ENCODE measurements at places on chromosomes 1 and 21. TPM values are rescaled to one million over a fixed set of nuclear protein-coding genes. Genes with fewer than 3 reads are reported as not detected.
A peak's percentile ranks its signal among the peaks of the same experiment; 100 is the strongest.

GRCh38 chr1:213083112-213083445, 32.0 kb downstream of the RPS6KC1 start:
- no peaks in the 10 kb centered on the region for H3K4me1 ChIP-seq
- H3K27me3 ChIP-seq = no peaks in the 10 kb centered on the region
- DNase-seq = no peak
- no peak overlapping the region for H3K4me3 ChIP-seq
- no peak overlapping the region for H3K27ac ChIP-seq

- no peaks in the 10 kb centered on the region for H3K36me3 ChIP-seq
- H3K4me1 ChIP-seq = no peaks in the 10 kb centered on the region
- H3K27ac ChIP-seq = no peak overlapping the region
- H3K27me3 ChIP-seq = peaks cover 13% of the 10 kb centered on the region
- no peak overlapping the region for H3K4me3 ChIP-seq
These were observed 366.7 kb upstream of the PROX1 start for GRCh38 chr1:213621077-213621476.

Gene ZNF672
- 24.0 TPM for total RNA-seq

DNA sequence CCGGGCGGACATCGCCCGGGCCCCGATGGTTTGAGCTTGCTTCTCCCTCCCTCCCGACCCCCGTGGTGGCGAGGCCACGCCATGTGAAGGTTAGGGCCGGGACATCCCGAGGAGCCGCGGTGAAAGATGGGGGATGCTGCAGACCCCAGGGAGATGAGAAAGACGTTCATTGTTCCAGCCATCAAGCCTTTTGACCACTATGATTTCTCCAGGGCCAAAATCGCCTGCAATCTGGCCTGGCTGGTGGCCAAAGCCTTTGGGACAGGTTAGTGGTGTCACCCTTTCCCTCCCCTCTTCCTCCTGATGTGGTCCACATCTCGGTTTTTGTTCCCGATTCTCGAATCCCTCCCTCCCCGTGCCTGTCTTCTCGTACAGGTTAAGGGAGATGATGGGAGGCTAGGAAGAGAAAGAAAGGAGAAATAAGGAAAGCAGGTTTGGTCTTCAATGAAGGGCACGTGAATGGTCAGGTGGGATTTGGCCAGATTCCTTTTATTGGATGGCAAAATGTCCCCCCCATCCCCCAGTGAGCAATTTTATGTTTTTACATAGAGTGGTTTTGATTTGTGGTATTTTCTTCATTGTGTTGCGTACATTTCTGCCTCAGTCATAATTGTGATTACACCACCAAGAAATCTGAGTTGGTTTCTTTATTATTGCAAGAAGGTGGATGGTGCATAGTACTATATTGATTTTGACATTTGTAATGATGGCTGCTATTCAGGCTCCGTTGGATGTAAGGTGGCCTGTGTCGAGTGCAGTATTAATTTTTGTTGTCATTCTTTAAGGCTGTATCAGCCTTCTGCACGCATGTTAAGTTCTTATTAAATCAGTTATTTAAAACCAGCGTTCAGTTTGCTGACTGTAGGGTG, 1.2 kb downstream of the CAMSAP2 start:
- peak overlapping the region; percentile 89 for H3K4me3 ChIP-seq
- no peaks in the 10 kb centered on the region for H3K36me3 ChIP-seq
- no peak for DNase-seq
- no peaks in the 10 kb centered on the region for H3K27me3 ChIP-seq
- peaks cover 20% of the 10 kb centered on the region for H3K4me1 ChIP-seq
- peak overlapping the region; percentile 92 for H3K27ac ChIP-seq

Gene FCRL6
- total RNA-seq = 0.15 TPM

DNA sequence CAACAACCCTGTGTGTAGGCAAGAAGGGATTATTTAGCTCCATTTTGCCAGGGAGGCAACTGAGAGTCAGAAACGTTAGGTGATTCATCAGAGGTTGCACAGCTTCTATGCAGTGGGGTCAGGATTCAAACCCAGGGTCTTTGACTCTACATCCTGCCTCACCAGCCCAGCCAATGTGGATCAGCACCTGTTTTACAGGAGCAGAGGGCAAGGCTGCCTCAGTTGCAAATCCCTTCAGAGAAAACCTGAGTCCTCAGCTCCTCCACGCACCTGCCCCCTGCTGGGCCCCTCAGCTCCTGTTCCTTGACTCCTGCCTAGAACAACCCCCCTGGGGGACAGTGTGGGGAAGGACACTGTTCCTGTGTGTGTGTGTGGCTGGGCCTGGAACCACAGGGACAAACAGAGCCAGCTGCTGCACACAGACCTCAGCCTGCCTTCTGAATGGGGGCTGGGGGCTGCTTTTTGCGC, 61.6 kb downstream of the LRRN2 start:
- no peak overlapping the region for H3K27ac ChIP-seq
- peak; percentile 29 for DNase-seq
- no peaks in the 10 kb centered on the region for H3K36me3 ChIP-seq
- no peaks in the 10 kb centered on the region for H3K27me3 ChIP-seq
- no peaks in the 10 kb centered on the region for H3K4me1 ChIP-seq

Gene CELA2B
- not detected for total RNA-seq

All from A673 (cell line).